ENCODE measurements at places on chromosomes 7 and 10.

DNA sequence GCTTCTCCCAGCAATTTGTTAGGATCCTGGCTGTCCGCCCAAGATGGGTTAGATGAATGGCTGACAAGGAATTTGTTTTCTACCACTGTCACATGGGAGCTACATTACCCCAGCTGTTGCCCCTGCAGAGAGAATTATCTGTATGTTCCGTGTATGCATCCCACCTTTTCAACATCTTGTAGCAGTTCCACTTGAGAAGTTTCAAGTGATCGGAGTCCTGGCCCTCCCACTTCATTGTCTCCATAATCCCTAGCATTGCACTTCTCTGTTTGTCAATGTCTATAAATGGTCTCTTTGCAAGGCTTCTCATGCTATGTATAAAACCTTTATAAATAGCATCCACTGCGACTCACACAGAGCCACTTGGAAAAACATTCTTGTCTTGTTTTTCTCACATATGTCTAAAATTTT lies 972.5 kb downstream of the CNTNAP2 start:
- DNase-seq = no peak

DNA sequence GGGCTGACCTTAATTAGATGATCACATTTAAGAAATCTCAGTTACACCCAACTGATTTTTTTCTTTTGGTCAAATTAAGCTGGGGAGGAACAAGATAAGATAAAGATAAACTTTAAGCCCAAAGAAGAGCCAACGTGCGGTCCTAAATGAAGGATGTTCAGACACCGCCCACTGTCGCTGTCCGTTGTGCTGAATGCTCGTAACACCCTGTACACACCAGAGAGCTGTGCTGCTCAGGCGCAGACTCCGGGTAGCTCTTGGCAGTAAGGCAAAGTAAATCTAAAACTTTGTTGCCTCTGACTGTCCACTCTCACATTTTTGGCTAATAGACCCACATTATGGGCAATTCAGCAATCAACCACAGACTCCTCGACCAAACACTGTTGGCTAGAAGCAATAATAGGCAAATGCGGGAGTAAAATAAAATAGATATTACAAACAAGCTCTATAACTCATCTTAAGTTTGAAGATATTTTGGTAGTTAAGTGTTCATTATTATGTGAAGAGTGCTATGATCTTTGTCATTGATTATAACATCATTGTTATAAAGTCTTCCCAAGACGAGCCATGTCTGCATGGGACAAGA lies 57.1 kb downstream of the PLPP4 start:
- peak; percentile 86 for DNase-seq

- no peak for DNase-seq
Observed at GRCh38 chr7:47444376-47445098, 137.4 kb downstream of the TNS3 start.

DNA sequence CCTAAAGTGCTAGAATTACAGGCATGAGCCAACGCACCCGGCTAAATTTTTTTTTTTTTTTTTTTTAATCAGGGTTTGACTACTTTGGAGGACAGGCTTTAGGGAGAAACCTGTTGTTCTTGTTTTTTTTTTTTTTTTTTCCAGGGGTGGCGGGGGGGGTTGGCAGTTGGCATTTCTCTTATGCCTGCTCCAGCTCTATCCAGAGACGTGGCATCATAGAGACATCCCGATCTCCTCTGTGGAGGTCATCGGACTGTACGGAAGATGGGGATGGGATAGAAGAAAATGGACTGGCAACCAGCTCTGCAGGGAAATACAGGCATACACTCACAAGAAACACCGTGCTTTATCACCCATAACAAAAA lies 130.8 kb downstream of the PRPF18 start:
- DNase-seq = no peak

DNA sequence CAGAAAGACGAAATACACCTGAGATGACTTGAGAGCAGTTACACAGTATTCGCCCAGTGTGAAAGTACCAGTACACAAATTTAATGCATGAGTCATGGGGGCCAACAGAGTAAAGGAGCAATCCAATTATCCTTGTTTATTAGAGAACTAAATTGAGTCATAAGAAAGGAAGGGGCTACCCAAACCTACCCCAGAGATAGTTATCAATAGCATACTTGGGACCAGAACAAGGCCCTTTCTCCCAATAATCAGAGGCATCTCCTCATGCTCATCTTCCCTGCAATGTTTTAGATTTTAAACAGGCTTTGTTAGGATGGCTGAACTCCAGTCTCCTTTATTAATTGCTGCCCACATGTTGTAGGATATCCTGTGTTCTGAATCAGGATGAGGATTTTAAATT lies 239.7 kb upstream of the LRGUK start:
- no peak for DNase-seq

- DNase-seq = no peak
Observed at GRCh38 chr7:132218876-132219275, 357.4 kb downstream of the PLXNA4 start.

- no peak for DNase-seq
Observed at GRCh38 chr10:22740180-22740579, 25.8 kb upstream of the PIP4K2A start.

- DNase-seq = peak; percentile 99
Observed at GRCh38 chr7:101153969-101154692, at the start of gene AP1S1. Gene AP1S1, plus strand, starts transcription at chr7:101154476. Its CDS starts 39 bp downstream, at chr7:101154515.

DNA sequence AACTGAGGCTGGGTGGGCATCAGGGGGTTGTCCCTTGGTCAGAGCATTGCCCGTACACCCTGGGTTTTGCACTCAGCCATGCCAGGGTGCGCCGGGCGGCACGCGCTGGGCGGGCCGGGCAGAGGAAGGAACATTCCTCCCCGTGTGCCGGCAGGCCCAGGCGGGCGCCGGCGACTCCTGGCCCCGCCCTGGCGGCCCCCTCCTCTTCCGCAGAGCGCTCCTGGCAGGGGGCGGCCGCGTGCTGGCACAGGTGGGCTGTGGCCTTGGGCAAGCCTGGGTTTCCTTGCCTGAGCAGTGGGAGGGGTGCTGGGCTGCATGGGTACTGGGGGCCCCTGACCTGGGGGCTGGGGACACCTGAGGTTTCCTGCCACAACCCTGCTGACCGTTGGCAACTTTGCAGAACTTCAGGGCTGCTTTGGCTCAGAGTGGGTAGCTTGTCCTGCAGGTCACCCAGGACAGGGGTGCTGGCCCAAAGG lies 3.9 kb downstream of the LFNG start:
- DNase-seq = peak; percentile 67

DNA sequence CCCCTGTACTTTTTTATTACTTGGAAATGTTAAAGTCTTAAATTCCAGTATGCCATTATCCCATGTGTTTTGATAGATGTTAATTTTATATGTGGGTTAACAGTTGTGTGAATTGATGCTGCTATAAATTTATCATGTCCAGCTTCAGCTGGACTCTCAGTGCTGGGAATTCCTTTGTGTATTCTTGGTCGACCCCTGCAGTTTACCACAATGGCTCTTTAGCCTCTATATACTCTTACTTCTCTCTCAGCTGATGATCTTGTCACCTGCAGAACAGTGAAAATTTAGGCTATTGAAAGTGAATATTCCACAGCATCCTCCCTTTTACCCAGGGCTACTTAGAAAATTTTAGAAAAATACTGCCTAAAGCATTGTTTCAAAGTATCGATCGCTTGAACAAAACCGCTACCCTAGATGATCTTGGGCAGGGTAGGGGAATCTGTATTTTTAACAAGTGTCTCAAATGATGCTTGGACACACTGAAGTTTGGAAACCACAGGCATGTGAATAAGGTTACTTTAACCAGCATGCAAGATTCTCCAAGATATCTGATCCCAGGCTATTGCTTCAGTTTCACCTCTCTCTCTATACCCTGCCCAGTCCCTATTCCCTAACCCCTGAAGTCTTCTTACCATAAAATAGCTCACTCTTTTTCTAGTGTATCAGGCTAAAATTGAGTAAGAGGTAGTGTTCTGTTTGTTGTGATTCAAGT lies 25.4 kb downstream of the LCOR start:
- no peak for DNase-seq

- DNase-seq = no peak
Observed at GRCh38 chr10:131127610-131128009, 183.9 kb downstream of the TCERG1L start.

DNA sequence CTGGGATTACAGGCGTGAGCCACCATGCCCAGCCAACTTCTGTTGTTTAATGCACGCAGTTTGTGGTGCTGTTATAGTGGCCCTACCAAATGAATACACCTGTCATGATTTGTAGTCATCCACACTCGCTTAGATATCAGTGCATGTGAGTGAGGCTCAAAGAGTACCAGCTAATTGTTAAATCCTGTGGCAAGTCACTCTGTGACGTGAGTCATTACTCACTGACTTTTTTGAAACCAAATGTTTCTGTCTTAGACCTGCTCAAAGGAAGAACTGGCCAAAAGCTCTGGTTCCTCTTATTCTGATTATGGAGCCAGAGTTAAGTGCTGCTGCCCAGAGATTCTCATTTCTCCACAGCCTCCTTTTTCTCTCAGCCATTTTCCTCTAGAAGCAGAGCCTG lies 109.4 kb downstream of the PRKAG2 start:
- no peak for DNase-seq

DNA sequence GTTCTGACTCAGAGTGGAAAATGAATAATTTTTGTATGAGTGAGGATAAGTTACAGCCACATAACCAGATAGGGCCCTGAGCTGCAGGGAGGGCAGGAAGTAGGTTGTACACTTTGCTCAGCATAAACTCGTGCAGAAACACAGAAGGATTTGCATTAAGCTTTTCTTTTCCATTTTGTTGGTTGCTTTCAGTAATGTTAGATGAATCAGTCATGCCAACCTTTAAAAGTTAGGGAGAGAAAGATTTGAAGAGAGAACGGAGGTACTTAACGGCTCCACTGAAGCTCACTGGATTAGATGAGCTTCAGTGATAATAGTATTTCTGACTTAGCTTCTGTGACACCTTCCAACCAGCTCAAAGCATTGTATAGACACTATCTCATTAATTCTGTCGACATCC lies 348.1 kb downstream of the GATA3 start:
- DNase-seq = no peak

DNA sequence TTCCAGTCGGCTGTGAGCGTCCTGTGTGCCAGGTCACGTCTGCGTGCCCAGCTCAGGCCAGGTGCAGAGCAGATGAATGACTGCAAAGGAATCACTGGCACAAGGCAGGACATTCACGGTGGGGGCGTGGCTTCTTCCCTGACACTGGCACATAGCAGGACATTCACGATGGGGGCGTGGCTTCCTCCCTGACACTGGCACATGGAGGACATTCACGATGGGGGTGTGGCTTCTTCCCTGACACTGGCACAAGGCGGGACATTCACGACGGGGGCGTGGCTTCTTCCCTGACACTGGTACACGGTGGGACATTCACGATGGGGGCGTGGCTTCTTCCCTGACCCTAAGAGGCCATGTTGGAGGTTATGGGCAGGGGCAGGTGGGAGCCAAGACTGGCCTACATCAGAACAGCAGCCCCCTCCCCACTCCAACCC lies 64.3 kb downstream of the MYL10 start:
- DNase-seq = peak; percentile 87

DNA sequence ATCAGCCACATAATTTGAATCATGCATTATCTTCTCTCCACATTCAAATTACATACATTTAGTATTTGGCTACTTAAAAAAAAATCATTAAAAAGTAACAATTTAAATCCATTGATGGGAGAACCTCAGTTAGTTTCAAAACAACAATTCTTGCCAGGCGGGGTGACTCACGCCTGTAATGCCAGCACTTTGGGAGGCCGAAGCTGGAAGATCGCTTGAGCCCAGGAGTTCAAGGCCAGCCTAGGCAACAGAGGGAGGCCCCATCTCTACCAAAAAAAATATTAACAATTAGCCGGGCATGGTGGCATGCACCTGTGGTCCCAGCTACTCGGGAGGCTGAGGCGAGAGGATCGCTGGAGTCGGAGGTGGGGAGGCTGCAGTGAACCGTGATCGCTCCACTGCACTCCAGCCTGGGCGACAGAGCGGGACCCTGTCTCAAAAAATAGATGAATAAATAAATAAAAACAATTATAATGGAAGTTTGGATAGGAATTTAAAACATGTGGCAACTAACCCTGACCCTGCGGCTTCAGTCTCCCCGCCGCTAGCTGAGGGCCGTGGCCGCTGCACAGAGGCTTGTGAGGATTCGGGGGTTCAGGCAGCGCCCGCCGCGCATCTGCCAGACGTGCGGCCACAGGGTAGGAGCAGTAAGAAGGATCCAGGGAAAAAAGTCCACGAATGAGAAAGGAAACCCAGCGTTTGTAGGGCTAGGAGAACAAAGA lies 1.1 kb upstream of the CSGALNACT2 start:
- no peak for DNase-seq

DNA sequence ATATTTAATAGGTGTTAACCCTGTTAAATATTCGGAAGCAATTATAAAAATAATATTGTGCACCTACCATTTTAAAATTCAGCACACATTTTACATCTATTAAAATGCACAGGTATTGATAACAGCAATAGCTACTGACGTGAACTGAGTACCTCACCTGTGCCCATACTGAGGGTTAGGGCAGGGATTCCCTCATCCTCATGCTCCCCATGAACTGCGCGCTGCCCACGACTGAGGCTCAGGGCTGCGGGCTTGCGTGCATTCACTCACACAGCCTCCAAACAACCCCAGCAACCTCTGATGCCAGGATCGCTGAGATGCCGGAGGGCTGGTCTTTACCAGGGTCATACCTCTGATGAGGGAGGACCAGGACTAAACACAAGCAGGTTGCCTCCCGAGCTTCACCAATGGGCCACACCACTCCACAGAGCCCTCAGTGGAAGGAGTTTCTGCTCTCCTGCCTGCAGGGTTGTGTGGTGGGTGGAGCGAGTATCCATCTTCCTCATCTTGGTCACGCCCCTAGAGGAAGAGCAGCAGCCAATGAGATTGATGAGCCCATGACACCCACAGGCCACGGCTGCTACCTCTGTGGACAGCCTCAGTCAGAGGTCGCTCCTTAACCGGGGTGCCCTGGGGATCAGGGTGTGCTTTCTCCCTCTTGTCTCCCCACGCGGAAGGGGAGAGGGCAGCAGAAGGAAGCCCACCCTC lies 478.3 kb downstream of the TNS3 start:
- DNase-seq = no peak

GRCh38 chr7:45978010-45978681 lies 57.1 kb upstream of the IGFBP3 start:
- DNase-seq = peak; percentile 74

- DNase-seq = no peak
Observed at GRCh38 chr10:103067484-103067883, 125.6 kb downstream of the NT5C2 start.

GRCh38 chr10:61792921-61793320 lies 108.6 kb upstream of the ARID5B start:
- DNase-seq = no peak

DNA sequence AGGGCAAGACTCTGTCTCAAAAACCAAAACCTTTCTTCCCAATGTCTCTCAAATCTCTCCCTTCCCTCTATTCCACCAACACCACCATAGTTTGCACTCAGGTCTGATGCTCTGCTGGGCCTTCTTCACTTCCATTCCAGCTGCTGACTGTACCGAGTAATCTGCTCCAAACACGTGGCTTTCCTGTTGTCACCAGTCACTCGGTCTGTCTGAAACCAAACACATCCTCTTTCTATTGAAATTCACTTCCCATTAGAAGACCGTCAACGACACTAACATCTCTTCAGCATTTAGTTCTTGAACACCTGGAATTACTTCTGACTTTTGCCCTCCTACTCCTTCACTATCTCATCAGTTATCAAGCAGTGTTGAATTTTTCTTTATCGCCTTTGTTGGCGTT lies 4.7 kb upstream of the NRF1 start:
- no peak for DNase-seq

All from iPS-NIHi11 (cell line).